Activated T-cell treated with anti-CD3 and anti-CD28 coated beads for 4 hours (primary cell): ENCODE measurements at places on chromosomes 7 and 10.

GRCh38 chr7:101502466-101503098, 126.5 kb downstream of the MYL10 start:
- DNase-seq, result no peak

DNA sequence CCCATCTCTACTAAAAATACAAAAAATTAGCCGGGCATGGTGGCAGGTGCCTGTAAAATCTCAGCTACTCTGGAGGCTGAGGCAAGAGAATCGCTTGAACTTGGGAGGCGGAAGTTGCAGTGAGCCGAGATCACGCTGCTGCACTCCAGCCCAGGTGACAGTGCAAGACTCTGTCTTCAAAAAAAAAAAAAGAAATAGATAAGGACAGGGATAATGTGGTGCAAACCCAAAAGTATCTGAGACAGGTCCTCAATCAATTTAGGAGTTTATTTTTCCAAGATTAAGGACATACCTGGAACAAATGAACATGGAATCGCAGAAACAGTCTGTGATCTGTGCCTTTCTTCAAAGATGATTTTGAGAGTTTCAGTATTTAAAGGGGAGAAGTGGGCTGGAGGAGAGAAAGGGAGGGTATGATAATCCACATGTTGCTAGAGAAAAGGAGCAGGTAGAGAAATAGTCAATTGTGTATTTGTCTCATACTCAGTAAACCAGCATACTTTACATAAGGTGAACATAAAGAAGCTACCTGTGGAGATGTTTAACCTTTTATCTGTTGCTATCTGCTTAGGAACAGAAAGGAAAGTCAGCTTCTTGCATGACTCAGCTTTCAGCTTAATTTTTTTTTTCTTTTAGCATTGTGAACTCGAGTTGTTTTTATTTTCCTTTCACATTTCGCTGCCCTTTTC, 4.9 kb upstream of the MTPN start:
- no peak for DNase-seq

DNA sequence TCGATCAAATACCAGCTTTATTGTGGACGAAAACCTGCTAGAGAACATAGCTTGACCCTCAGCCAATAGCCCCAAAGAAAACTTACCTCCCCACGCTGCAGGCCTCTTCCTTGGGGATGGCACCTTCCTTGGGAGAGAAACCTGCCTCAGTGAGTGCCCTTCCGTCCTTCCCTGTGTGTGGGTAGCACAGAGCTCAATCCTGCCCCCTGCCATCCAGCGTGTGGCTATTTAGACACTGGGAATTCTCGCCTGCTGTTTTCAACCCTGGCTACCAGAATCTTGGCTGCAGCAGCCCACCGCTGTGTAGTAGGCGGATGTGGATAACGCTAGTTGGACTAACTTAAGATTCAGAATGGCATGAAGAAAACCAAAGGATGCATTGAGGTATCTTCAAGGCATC, 238.2 kb downstream of the TEX36 start:
- DNase-seq, result no peak

DNA sequence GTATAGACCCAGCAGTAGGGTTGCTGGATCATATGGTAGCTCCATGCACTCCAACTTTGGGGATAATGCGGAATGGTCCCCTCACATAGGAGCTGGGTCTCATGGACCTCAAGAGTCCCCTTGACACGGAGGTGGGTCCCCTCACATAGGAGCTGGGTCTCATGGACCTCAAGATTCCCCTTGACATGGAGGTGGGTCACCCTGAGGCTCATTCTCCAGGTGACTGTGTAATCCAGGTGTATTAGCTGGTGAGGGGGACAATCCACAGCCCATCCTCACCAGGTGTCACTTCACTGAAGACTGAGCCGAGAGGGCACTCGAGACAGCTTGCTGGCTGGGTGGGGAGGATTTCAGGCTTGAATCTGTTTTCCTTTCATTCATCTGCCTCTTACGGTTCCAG, 121.9 kb downstream of the PTPN20 start:
- DNase-seq, result no peak

DNA sequence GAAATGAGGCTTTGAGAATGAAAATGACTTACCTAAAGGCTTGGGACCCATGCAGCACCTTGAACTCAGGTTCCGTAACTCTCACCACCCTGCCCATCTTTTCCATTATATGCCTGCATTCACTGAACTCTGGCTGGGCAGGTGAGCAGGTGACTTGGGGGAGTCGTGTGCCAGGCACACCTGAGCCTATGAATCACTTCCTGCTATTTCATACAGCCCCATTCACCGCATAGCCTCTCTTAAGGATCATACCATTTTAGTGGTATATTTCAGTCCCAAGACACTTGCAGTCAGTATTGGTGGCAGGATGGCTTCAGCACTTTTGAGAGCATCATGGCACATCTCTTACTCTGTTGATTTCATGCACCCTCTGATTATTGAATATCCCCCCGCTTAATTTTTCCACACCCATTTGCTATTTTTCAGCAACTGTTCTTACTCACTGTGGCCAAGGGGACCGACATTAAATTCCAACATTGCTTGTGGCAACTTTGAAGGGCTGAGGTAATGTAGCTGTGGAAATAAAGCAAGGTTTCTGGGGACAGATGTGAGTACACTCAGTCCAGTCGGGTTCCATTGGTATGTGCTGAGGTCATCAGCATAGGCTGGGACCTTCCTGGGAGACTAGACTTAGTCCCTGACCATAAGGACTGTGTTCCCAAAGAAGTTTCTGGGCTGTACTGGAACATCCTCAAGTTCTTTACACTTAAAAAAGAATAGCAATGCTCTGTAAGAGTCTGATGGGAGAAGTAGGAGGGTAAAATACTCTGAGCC, 39.8 kb upstream of the ZNF438 start:
- no peak for DNase-seq

GRCh38 chr7:51471210-51471980, 154.8 kb upstream of the COBL start:
- DNase-seq, result no peak
